ENCODE measurements at places on chromosomes 7 and 10.

DNA sequence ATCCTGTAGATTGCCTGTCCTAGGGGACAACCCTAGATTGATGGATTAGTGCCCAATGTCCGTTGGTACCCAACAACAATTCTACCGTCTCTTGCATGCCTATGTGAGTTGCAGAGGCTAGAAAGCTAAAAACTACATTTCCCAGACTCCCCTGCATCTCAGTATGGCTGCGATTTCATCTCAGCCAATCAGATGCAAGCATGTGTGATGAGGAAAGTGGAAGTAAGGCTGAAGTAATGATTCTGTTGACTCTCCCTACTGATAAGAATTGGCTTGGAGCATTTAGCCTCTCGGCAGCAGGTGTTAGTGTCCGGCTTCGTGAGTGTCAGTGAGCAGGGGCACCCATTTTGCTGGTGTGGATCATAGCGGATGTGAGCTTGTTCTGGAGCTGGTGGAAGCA, 171.9 kb downstream of the FGFR2 start:
- DNase-seq, result no peak

- no peak for DNase-seq
Measured at GRCh38 chr7:3453398-3453797, 152.3 kb downstream of the SDK1 start.

DNA sequence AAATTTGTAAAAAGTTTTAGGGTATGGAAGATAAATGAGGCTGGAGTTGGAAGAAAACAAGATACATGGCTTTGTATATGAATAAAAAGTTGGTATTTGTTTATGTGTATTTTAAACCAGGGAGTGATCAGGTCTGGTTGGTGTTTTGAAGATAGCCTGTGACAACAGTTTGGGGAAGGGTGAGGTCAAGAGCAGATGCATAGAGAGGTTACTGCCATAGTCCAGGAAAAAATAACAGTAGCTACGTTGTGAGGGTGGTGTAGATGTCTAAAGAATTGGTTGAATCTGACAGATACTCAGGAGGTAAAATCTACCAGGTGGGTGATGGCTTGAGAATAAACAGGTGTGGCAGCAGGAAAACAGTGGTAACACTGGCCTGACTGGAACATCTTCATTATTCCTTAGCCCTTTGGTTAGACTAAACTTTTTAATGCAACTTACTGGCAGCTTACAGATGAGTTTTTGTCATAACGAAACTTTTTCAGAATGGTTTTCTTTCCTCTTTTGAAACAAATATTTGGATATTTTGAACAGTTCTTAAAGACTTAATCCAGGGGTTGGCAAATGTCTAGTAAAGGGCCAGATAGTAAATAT, 25.5 kb downstream of the ZNRF2 start:
- no peak for DNase-seq

DNA sequence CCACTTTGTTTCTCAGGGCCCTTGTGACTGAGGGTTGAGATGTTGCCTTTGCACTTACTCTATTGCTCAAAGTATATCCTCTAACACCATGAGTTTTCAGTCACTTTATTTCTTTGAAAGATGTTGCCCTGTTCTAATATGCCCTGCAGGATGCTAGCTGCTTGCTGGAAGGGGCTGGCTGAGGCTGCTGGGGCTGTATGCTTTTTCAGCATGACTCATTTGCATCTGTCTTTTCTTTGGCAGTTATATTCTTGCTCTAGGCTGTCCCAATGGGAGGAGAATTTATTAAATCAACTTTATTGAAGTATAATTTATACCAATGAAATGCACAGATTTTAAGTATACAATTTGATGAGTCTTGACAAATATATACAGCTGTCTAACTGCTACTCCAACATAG, 157.7 kb downstream of the PLPP4 start:
- DNase-seq, result no peak

- no peak for DNase-seq
Measured at GRCh38 chr7:77710067-77710466, 13.8 kb downstream of the RSBN1L start.

- DNase-seq, result no peak
Measured at GRCh38 chr10:29026065-29026797, 262.6 kb upstream of the LYZL1 start.

GRCh38 chr10:13765641-13766341, 179.0 kb downstream of the PRPF18 start:
- no peak for DNase-seq
